ENCODE measurements at places on chromosomes 3 and 15.

- no peak for DNase-seq
These were observed 928 bp downstream of the ANKRD34C start for GRCh38 chr15:79283252-79284048.

GRCh38 chr3:67381667-67382272 is 272.6 kb downstream of the SUCLG2 start:
- no peak for DNase-seq

DNA sequence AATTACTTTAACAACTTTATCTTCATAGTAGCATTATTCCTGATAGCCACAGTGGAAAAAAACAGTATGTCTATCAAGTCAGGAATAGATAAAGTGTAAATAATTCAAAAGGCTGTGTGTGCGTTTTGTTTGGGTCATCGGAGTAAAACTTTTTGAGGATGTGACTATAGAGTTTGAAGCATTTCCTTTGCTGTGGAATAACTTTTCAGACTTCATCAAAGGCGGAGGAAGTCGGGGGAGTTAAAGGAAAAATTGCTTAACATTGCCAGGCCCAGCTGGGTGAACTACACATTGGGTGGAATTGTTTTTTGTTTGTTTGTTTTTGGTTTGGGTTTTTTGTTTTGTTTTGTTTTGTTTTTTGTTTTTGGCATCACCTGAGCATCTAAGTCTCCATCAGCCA is 70.4 kb upstream of the CRTC3 start:
- no peak for DNase-seq

DNA sequence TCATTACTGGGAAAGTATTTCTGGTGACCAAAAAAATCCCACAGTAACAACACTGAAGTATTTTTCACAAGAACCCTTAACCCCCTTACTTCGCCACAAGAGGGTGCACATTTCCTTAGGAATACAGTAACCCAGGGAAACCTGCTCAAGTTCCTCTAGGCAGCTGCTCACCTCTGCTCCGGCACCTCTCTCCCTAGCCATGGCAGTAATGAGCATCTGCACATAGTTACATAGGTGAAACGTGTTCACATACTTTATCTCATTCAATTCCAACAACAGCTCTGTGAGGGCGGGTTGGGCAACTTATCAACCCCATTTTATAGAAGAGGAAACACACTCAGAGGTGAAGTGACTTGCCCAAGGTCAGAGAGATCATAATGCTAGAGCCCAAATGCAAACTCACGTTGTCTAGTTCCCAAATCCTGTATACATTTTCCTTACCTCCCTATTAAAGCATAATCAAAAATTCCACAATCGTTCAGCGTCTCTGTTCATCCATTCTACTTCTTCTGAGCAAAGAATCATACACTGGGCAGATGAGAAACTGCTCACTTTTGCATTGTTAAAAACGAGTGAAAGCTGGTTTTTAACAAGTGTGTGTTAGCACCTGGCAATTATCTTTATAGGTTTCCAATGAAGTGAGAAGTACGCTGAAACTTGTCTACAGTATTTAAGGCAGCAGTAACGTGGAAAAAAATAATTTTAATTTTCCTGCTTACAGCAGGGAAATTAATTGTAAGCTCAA is 90.7 kb downstream of the IGF2BP2 start:
- DNase-seq, result no peak

- DNase-seq, result no peak
These were observed 509.5 kb downstream of the NTRK3 start for GRCh38 chr15:87747087-87747486.

DNA sequence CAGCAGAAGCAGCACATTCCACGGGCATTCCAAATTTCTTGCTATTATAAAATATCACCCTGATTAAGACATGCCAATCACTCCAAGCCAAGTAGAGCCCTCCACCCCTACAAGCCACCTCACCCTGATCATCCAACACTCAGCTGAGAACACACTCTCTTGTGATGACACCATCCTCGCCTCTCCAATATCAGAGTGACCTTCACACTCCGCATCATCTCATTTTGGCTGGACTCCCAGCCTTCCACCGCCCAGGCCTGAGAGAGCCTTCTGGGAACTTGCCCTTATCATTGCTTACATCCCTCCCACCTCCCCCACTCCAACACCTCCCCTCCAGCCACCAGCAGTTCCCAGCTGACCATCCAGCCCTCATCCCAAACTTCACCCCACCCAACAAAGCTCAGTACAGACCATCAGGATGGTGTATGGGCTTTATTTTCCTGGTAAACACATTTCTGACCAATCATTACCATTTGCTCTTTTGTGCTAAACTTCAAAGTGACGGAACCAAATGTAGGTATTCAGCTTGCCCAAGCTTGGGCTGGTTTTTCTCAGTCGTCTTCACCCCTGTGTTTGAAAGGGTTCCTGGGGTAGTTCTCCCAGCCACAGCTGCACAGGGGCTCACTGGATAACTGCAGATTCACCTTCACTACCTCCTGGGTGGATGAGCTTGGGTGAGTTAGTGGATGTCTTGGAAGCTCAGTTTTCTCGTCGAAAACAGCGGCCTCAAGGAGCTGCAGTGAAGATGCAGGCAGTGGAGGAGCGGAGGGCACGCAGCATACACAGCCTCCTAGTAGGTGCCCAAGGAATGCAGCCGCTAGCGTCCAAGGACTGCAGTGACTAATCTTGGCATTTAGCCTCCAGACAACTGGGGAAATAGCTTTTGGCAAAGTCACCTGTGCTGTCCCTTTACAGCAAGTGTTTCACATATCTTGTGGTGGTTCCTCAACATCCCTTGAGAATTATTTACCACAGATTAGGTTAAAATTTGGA is 115.1 kb downstream of the LIPC start:
- DNase-seq, result no peak

- DNase-seq, result no peak
These were observed 22.2 kb upstream of the ADCY5 start for GRCh38 chr3:123471106-123471505.

GRCh38 chr3:16252243-16252978 is 12.3 kb downstream of the DPH3 start:
- DNase-seq, result no peak

GRCh38 chr15:58037723-58038301 is 27.7 kb downstream of the ALDH1A2 start:
- no peak for DNase-seq

GRCh38 chr15:67968966-67969365 is 85.1 kb upstream of the PIAS1 start:
- no peak for DNase-seq

DNA sequence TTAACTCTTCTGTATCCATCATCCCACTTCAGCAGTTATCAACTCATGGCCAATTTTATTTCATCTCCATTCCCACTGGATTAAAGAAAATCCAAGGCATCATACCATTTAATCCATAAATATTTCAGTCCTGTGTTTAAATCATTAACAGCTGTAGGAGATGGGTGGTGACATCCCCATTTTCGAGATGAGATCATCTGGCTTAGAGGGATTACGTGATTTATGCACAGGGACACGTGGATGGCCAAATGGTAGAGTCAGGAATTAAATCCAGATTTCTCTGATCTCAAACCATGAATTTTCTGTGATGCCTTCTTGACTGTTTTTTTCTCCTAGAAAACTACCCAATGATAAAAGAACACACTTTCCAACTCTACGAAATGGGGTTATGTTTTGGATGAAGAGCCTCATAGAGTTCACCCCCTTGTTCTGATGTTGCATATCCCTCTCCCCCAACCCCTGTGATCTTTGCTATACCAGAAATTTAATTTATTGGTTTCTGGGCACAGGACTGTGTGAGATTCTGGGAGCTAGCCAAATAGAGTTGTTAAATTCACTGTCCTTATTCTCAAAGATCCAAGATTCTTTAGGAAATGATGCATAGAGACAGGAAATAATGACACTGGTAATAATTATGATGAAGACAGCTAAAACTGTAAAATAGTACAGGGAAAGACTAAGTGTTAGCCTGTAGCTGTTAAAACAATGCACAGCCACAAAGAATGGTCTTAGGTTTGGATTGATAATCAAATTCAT is 7.4 kb downstream of the ZNF589 start:
- DNase-seq, result no peak

- DNase-seq, result no peak
These were observed 241.7 kb downstream of the FEZF2 start for GRCh38 chr3:62131620-62132019.

DNA sequence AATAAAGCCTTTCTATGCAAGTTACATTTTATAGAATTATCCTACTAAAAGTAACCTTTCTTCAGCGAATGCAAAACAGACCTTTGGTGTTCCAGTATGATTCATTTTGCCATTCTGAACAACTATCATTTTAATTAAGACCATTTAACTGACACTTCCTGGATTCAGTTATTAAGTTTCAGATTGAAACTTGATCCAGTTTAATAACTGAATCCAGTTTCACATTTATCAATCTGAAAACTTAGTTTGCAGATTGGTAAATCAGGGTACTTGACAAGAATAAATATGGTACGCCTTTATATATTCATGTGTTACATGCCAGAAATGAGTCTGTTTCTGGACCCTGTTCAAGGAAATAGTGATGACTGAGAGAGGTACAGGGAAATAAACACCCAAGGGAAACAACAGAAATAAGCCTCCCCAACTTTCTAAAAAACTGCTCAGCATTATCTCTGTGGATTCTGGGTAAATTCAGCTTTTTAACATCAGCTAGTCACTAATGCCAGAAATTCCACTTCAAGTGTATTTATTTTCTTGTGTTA is 23.3 kb upstream of the NFKBIZ start:
- no peak for DNase-seq

GRCh38 chr3:5694266-5694665 is 506.8 kb downstream of the EDEM1 start:
- no peak for DNase-seq

- DNase-seq, result no peak
These were observed 338.4 kb upstream of the C2CD4B start for GRCh38 chr15:62503451-62503850.

GRCh38 chr3:12896063-12896985 is 55.0 kb upstream of the RPL32 start:
- no peak for DNase-seq

DNA sequence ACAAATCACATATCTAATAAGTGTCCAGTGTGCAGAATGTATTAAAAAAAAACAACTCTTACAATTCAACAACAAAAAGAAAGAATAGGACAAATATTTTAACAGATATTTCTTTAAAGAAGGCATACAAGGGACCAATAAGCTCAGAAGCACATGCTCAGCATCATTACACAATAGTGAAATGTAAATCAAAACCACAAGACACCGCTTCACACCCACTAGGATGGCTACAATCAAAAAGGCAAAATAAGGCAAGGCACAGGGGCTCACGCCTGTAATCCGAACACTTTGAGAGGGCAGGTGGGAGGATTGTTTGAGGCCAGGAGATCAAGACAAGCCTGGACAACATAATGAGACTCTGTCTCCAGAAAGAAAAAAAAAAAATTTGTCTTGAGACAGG is 255.6 kb downstream of the MAGI1 start:
- DNase-seq, result no peak

GRCh38 chr3:394775-395174 is 198.2 kb downstream of the CHL1 start:
- DNase-seq, result no peak

DNA sequence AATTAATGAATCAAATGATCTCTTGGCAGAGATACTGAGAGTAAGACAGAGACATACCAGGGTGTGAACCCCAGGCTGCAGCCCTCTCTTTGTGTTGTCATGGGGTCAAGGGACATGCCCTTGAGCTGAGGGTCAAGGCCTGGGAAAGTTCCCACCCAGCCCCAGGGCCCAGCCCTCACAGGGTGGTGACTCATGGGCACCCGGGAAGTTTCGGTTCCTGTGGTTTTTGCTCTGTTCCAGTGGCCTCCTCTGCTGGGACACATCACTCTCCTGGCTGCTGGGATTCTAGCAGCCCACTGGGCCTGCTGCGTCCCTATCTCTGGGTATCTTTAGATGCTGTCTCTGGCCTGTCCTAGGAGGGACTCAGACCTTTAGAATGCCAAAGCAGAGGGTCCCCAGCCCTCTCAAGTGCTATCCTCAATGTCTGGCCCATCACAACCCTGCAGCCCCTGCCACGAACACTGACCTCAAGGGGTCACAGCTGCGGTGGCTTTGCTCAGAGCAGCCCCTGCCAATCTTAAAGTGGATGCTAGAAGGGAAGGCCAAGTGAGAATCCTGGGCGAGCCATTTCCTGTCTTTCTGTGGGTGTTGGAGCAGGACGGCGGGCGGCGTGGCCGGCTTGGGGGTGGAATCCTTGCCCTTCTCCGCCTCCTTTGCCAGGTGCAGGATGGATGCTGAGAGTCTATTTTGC is 148.4 kb upstream of the TLE3 start:
- DNase-seq, result no peak

DNA sequence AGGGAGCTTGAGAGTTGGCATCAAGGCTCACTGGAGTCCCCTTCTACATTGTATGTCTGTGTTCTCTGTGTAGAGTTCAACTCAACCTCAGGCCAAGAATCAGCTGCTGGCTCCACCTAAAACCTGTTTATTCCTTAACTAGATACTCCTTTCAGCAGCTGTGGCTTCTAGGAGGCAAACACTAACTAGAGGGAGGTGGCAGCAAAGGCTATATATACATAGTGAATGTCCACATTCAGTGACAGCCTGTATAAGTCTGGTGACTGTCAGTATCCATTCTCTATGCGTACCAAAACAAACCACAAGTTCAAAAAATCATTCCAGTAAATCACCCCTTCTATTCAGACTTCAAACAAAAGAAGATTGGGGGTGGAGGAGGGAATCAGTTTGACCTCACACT is 184.3 kb downstream of the CDIN1 start:
- no peak for DNase-seq

GRCh38 chr3:3065876-3066275 is 44.3 kb downstream of the IL5RA start:
- no peak for DNase-seq

DNA sequence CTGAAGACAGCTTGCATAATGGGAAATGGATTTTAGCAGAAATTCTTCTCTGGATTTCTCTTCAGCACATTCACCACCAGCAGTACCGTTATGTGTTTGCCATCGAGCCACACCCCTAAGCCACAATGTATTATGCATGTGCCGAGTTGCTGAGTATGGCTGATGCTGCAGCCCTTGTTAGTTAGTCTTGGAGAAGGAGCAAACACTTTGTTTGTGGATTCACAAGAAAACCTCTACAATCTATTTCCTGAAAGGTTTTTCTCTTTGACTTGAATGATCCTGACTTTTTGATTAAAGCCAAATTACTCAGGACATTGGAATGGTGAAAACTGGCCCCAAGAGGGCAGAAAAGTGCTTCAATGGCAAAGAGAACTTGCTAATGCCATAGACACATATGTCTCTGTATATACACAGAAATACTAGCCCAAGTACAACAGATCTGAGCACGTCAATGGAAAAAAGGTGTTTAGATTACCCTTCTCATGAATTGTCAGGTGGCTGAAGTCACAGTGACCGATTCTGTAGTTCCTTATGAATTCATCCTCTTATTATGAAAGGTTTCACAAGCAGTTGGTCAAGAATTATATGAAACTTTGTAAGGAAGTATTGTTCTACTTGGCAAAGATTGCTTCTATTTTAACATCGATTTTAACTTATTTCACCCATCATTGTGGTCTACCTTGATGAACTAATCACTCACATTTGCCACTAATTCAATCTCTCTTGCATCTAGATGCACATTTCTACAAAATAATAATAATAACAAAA is 103.0 kb downstream of the P3H2 start:
- no peak for DNase-seq

- no peak for DNase-seq
These were observed 450.1 kb upstream of the CFAP20DC start for GRCh38 chr3:59499954-59500353.

- DNase-seq, result no peak
These were observed 21.0 kb downstream of the LSM3 start for GRCh38 chr3:14199641-14200040.

Measured in H1 (cell line).